ENCODE measurements at places on chromosomes 5 and 9. TPM values are rescaled to one million over a fixed set of nuclear protein-coding genes. Genes with fewer than 3 reads are reported as not detected.

The TNC gene
- total RNA-seq, result not detected

The PIP5KL1 gene
- total RNA-seq, result 1.7 TPM

The SOX30 gene
- total RNA-seq, result 0.47 TPM

The ROR2 gene
- total RNA-seq, result 0.12 TPM

The PCDHGA1 gene
- 0.20 TPM for total RNA-seq

The SEMA4D gene
- 68.0 TPM for total RNA-seq

The OGN gene
- not detected for total RNA-seq

The MYO10 gene
- 0.13 TPM for total RNA-seq

The ADAMTSL1 gene
- total RNA-seq, result not detected

The F12 gene
- total RNA-seq, result 0.31 TPM
